Muscle of leg (tissue), 16 donors: ENCODE measurements at places on chromosomes 1 and 21. TPM values are rescaled to one million over a fixed set of nuclear protein-coding genes. Genes with fewer than 3 reads are reported as not detected.

- no peak for DNase-seq
- H3K36me3 ChIP-seq, result peaks cover 69% of the 10 kb centered on the region
- H3K27me3 ChIP-seq, result no peaks in the 10 kb centered on the region
- H3K27ac ChIP-seq, result no peak overlapping the region
- no peak overlapping the region for H3K4me3 ChIP-seq
These were observed 13.5 kb downstream of the TOR3A start for GRCh38 chr1:179095377-179095776.

- peaks cover 20% of the 10 kb centered on the region for H3K36me3 ChIP-seq
- no peaks in the 10 kb centered on the region for H3K4me1 ChIP-seq
- DNase-seq, result peak; percentile 13
- H3K27ac ChIP-seq, result no peak overlapping the region
- H3K4me3 ChIP-seq, result no peak overlapping the region
These were observed 45.3 kb downstream of the KCTD3 start for GRCh38 chr1:215612391-215612790.

- DNase-seq, result no peak
- no peaks in the 10 kb centered on the region for H3K36me3 ChIP-seq
- H3K4me3 ChIP-seq, result no peak overlapping the region
- H3K27ac ChIP-seq, result no peak overlapping the region
- no peaks in the 10 kb centered on the region for H3K4me1 ChIP-seq
- H3K27me3 ChIP-seq, result no peaks in the 10 kb centered on the region
These were observed 131.3 kb downstream of the RGS7 start for GRCh38 chr1:241225741-241226140.

GRCh38 chr1:27575840-27576331 is 28.1 kb downstream of the AHDC1 start:
- H3K4me1 ChIP-seq, result peaks cover 84% of the 10 kb centered on the region
- no peaks in the 10 kb centered on the region for H3K27me3 ChIP-seq
- H3K27ac ChIP-seq, result peak overlapping the region; percentile 92
- H3K4me3 ChIP-seq, result peak overlapping the region; percentile 27
- peaks cover 17% of the 10 kb centered on the region for H3K36me3 ChIP-seq

- no peak overlapping the region for H3K4me3 ChIP-seq
- DNase-seq, result no peak
- H3K27ac ChIP-seq, result no peak overlapping the region
- no peaks in the 10 kb centered on the region for H3K4me1 ChIP-seq
These were observed 41.7 kb downstream of the CD55 start for GRCh38 chr1:207362962-207363860.

DNA sequence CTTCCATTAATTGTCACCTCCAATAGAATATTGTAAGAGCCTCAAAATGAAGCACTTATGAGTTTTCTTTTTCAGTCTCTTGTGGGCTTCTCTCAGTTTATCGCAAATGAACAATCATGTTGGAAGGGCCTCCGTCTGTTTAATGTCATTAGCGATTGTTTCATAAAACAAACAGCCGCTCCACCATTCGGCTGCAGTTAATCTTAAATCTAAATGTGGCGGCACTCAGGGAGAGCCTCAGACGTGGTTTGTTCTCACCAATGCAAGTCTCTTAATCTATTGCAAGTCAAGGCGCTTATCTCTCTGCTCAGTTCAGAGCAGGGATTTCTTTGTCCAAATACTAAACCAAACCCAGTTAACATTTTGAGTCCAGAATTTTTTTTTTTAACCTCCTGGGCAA is 34.9 kb upstream of the ESRRG start:
- H3K4me1 ChIP-seq, result no peaks in the 10 kb centered on the region
- no peak overlapping the region for H3K4me3 ChIP-seq
- no peaks in the 10 kb centered on the region for H3K36me3 ChIP-seq
- H3K27ac ChIP-seq, result no peak overlapping the region
- no peaks in the 10 kb centered on the region for H3K27me3 ChIP-seq

GRCh38 chr21:17795146-17796036 is 23.8 kb downstream of the C21orf91 start:
- H3K36me3 ChIP-seq, result peaks cover 8% of the 10 kb centered on the region
- DNase-seq, result no peak
- no peaks in the 10 kb centered on the region for H3K27me3 ChIP-seq
- H3K27ac ChIP-seq, result no peak overlapping the region

DNA sequence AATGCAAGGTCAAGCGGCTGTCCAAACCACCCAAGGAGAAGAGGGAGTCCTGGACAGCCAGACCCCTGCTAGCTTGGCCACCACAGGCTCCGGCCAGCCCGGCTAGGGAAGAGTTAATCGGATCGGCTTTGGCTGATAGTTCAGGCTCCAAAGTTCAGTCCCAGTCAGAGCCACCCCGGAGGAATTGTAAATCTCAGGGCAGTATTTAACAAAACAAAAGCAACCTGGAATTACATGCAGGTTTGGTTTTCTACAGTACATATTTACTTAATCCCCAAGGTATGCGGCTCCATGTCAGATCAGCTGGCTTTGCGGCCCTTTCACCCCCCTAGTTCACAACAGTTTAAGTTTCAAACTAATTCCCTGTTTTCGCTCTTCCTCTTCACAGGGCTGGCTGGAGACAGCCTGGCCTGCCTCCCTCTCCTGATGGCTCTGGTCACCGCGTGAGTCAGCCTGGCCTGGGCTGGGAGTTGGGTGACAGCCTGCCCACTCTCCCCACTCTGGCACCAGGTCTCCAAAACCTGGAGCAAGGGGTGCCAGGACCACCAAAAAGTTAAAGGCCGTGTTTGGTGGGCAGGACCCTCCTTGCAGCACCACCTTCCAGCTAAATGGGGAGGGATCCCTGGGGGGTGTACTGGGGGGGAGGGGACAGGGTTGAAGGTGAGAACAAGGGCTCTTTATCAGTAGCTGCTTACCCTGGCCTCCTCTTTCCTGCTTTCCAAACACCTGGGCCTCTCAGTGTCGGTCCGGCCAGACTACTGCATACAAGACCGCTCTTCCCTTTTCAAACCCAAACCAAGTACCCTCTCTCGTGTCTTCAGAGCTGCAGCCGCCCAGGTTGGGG is 1.9 kb downstream of the DHRS3 start:
- peaks cover 2% of the 10 kb centered on the region for H3K36me3 ChIP-seq
- peaks cover 53% of the 10 kb centered on the region for H3K4me1 ChIP-seq
- DNase-seq, result peak; percentile 69
- H3K27ac ChIP-seq, result peak overlapping the region; percentile 90

GRCh38 chr21:46078978-46079351 is 18.9 kb upstream of the COL6A2 start:
- H3K27ac ChIP-seq, result peak overlapping the region; percentile 7
- H3K4me1 ChIP-seq, result peaks cover 57% of the 10 kb centered on the region
- no peak overlapping the region for H3K4me3 ChIP-seq

GRCh38 chr1:112393631-112393974 is 2.4 kb upstream of the CTTNBP2NL start:
- H3K27ac ChIP-seq, result peak overlapping the region; percentile 72
- H3K27me3 ChIP-seq, result no peaks in the 10 kb centered on the region
- H3K4me3 ChIP-seq, result no peak overlapping the region
- H3K4me1 ChIP-seq, result peaks cover 19% of the 10 kb centered on the region

The LHX4 gene
- 0.04 TPM for total RNA-seq

The HES4 gene
- 39.4 TPM for total RNA-seq

The OR2L2 gene
- total RNA-seq, result 0.04 TPM

The GOLT1A gene
- 0.09 TPM for total RNA-seq

The OR2T2 gene
- total RNA-seq, result not detected

The TBX15 gene
- 41.4 TPM for total RNA-seq

The ABCD3 gene
- total RNA-seq, result 25.4 TPM
